ENCODE measurements at places on chromosomes 6 and 20. TPM values are rescaled to one million over a fixed set of nuclear protein-coding genes. Genes with fewer than 3 reads are reported as not detected.

The OOEP gene
- polyA plus RNA-seq: not detected

The CARMIL1 gene
- polyA plus RNA-seq: not detected

The ELOVL4 gene
- 0.34 TPM for polyA plus RNA-seq

The E2F1 gene
- polyA plus RNA-seq: 2.5 TPM

GRCh38 chr6:94468830-94469229, 1049.5 kb upstream of the EPHA7 start:
- no peak for DNase-seq

DNA sequence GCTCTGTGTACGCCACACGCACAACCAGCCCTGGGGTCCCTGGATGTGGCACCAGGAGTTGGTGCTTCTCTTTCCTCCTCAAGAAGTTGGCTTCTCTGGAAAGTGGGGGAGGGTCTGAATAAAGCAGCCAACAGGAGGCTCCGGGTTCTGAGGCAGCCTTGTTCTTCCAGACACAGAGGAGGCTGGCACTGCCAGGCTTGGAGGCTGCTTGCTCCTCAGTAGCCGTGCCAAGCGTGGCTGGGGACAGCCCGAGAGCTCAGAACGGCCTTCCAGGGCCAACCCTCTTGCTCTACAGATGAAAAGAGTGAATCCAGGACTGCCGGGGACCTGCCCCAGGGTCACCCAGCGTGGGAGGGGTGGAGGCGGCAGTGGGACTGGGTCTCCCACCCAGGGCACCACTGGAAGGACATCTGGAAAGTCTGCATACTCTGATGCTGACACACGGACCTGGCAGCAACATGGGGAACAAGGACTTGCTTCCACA, 70.4 kb downstream of the SLC22A23 start:
- no peak for DNase-seq

GRCh38 chr6:73817253-73817652, 121.2 kb downstream of the CD109 start:
- no peak for DNase-seq

GRCh38 chr20:19338960-19339359, 126.5 kb downstream of the SLC24A3 start:
- DNase-seq: no peak

DNA sequence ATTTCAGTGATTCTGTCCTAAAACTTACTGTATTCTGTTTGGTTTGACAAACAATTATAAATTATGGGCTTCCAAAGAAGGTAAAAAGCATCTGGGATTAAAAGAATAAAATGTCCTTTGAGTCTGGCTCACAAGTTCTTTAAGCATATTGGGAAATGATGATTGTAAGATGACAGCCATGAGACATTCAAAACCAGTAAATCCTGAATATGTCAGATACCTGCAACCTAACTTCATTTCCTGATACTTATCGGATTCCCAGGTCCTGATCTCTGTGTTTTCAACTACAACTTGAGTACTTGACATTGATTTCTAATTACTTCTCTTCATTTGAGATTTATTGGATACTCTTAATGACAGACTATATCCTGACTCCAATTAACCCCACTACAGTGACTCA, 446.6 kb downstream of the GRIK2 start:
- DNase-seq: no peak

DNA sequence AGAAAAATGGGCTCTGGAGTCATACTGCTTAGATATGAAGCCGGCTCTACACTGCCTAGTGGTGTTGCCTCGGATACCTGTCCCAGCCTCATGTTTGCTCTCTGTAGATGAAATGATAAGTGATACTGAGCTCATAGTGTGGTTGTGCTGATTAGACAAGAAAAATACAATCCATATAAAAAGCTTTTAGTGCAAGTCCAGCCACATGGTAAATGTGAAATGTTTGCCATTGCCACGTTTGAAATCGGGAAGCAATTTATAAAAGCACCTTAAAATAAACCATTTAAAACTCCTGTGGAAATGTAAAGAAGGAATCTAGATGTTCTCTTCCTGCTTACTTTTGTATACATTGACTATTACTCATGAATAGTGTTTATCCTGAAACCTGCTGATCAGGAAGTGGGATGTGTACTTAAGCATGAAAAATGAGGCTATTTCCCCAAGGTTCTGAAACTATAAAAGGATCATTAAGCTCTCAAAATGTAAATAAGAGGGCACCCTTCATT, 13.1 kb upstream of the PBOV1 start:
- DNase-seq: no peak

DNA sequence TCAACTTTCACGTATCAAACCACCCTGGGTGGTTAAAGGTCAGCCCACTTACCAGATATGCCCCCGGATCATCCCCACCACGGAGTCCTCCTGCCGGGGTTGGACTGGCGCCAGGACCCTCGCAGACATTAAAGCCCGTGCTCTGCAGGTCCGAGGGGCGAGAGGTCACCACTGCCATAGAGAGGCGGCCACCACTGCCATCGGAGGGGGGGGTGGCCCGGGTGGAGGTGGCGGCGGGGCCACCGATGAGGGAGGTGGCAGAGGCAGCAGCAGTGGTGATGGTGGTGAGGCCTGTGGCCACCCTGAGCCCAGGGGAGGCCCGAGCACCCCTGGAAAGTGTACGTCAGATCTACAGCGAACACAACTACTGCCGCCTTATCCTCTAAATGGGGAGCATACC, 76.3 kb downstream of the ASXL1 start:
- no peak for DNase-seq

DNA sequence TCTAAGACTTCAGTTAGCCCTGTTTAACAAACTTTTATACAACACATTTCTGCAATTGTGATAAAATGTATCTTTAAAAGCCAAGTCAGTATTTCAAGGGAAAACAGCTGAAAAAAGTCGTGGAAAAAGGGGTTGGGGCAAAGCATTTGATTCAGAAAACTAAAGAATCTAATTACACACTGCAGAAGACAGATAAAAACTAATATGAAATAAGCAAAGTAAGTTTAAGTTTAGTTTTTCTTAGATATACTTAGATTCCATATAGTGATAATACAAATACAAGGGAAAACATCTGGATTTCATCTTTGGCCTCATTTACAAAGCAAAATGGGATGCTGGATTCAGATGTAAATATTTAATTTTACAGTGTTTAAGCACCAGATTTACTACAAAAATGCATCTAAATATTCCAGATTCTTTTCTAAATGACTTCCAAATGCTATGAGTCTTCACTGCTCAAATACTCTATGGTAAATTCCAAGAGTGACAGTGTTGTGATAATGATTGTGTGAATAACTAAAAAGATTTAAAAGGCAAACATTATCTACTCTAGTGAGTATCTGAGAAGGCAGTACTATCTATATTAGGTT, 1.5 kb upstream of the ADNP start:
- DNase-seq: no peak

GRCh38 chr6:34146801-34147592, 1.1 kb upstream of the GRM4 start:
- no peak for DNase-seq
